ENCODE measurements at places on chromosomes 2 and 18.

DNA sequence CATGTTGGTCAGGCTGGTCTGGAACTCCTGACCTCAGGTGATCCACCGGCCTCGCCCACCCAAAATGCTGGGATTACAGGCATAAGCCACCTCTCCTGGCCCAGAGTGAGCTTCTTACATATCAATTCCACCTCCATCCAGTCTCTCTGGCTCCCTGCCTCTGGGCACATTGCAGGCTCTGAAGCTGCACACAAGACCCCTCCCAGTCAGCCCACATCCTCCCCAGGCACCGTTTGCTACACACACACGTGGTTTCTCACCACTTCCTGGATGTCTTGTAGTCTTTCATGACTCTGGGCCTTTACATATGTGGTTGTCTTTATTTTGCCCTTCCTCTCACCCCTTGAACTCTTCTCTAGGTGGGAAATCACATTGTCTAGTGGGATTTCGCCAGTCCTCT, 64.0 kb upstream of the CABLES1 start:
- DNase-seq = peak; percentile 92

DNA sequence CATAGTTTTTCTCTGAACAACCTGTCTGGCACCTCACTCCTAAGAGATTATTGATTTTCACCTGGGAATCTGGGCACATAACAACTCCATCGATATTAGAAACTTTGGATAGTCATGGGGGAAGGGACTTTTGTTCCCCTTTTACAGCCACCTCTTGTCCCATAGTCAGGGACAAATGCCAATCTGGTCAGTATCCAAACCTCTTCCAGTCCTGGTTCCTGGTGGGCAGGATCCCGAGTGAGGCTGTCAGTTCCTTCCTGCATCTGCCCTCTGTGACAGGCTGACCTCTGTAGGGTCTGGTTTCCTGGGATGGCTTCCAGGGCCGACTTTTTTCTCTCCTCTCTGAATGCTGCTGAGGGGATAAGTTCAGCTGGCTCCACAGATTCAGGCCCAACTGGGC, 11.0 kb downstream of the KIF5C start:
- DNase-seq = no peak

- DNase-seq = peak; percentile 8
Observed at GRCh38 chr18:9239720-9240119, 94.9 kb upstream of the TWSG1 start.

GRCh38 chr2:158740127-158740526, 55.0 kb upstream of the DAPL1 start:
- DNase-seq = no peak

DNA sequence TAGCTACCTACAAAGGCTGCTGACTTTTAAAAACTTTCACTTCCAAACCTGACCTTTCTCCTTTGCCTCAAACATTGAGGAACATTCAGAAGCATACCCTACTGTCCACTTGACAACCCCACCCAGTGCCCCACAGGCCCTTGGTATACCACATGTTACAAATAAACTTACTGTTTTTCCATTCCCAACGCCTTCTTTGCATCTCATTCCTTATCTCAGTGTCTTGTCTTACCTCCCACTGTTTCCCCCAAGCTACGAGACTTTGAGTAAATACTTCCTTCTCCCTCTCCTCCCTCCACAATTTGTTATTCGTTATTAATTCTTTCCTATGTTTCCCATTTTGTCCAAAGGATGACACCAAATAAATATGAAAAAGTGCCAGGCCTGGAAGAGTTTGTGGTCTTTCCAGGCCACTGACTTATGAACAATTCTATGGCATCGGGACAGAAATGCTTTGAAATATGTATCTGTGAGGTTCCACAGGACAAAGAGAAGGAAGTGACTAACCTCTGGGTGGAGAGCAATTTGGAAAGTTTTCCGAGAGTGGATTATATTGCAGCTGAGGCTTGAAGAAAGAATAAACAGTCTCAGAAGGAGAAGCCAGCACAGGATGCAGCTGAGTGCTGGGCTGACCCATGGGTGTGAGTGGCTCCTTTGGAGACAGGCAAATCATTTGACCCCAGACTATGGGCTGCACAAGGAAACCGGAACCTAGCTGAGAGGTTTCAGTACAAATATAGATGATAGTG, 409.0 kb downstream of the LPIN1 start:
- no peak for DNase-seq

DNA sequence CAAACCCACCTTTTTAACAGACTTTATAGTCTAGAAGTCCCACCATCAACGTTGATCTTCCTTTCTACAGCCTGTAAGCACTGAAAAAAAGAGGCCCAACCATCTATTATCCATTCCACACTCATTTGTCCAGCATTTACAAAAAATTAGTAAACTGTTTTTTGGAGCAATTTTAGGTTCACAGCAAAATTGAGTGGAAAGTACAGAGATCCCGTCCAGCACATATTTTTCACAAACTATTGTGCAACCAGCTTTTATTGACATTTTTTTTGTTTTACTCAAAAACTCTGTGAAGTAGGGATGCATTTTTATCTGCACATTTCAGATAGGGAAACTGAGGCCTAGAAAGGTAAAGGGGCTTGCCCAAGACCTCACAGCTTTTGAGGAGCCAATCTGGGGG, 68.6 kb downstream of the TNP1 start:
- no peak for DNase-seq

- no peak for DNase-seq
Observed at GRCh38 chr18:10072671-10073175, 158.9 kb downstream of the VAPA start.
